B cell (primary cell): ENCODE measurements at places on chromosomes 2 and 18.

DNA sequence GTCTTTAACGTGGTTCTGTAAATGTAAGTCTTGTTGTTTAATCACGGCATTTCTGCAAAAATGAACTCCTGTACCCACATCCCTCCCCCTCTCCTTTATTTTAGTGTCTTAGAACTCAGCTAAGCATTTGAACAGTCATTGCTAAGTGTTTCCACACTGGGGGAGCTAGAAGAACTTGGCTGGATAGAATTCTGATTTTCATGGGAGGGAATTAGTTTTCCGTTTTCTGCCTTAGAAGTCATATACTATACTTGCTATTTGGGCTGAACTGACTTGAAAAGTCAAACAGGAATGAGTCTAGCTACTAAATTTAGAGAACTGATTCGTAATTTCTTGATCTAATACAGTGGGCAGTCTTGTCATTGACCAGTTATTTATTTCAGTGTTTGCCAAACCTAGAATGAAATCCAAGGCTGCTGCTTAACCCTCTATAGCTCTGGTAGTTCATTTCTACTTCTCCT, 61.1 kb downstream of the FMNL2 start:
- no peak for DNase-seq

GRCh38 chr18:62209046-62209445, 22.0 kb downstream of the RELCH start:
- DNase-seq: no peak

DNA sequence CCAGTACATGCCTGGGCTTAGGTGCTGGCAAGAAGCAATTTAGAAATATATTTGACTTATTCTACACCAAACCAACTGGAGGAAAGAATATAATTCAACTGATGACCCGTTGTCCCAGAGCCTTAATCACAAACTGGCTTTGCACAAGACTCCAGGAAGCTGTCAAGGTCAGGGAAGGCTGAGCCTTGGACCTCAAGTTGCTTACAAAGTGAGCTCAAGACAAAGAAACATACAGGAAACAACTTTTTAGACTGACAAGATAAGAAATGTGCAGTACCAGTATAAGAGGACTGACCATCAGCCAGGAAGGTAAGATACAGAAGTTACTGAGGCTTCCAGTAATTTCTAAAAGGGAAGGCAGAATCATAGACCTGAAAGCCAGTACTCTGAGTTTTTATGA, 35.0 kb upstream of the GPR55 start:
- DNase-seq: no peak

DNA sequence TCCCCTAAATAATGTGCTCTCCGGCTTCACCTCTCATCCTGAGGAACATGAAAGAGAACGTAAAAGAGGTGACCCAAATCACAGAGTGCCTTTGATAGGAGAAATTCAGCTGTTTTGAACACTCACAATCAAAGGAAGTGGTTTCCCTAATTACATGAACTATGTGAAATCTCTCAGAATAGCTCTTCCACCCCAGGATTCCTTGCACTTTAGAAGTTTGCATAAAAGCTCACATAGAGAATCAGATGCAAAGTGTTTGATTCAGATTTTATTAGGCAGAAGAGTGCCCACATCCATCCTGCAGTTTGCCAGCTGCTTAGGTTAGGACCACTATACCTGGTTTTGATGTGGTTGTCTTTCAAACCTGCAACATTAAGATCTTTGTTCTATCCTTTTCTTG, 61.0 kb downstream of the MAP3K20 start:
- no peak for DNase-seq

DNA sequence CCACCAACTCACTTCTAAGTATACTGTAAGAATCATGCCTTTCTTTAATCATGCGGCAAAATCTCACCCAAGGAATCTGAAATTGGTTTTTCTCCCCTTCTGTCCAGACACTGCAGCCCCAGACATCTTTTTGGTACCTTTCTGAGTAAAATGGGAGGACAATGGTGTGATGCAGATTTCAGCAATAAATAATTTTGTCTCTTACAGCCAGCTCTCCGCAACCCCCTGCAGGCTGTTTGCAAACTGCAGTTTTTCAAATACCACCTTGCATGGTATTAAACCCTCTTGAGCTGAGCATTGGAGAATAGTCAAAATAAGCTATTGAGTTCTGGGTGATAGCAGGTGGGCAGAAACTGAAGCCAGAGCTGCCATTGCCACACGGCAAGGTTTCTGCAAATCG, 32.2 kb downstream of the GPR39 start:
- no peak for DNase-seq

GRCh38 chr2:70009762-70010575, 48.5 kb upstream of the ASPRV1 start:
- DNase-seq: peak; percentile 27

DNA sequence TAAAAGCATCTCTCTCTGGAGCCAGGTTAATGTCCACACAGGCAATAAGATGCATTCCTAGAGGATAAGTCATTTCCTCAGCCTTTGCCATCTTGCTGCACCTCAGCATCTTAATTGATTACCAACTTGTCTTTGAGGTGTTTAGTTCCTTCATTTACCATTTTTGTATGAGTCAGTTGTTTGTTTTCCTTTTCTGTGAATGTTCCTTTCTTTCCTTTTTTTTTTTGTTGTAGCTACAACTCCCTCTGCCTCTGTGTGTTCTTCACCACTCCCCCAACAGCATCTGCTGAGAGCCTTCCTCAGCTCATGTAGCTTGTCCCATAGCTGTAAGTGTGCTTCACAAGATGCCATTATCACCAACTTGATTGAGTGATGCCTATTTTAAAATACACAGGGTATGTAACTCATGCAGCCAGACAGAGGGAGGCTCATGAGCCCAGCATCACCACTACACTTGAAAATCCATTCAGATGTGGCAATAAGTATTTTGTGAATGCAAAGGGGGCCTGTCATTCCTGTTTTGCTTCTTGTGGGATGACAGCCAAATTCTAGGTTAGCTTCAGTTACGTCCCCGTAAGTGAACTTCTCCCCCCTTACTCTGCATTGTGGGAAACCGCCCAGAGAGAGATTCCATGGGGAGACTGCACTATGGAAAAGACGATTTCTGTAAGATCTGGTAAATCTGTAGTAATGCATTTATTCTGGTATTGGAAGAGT, 315.9 kb upstream of the ZEB2 start:
- no peak for DNase-seq

- DNase-seq: no peak
These were observed 286.8 kb upstream of the HNMT start for GRCh38 chr2:137677466-137677865.

GRCh38 chr18:69494841-69495240, 94.2 kb downstream of the DOK6 start:
- no peak for DNase-seq

GRCh38 chr2:98441706-98442450, 2.8 kb upstream of the INPP4A start:
- no peak for DNase-seq

- DNase-seq: no peak
These were observed 16.6 kb downstream of the ARPC2 start for GRCh38 chr2:218233543-218233942.

- DNase-seq: no peak
These were observed 182.8 kb downstream of the SH3RF3 start for GRCh38 chr2:109311771-109312170.

GRCh38 chr2:238286551-238286950, 1.9 kb downstream of the PER2 start:
- no peak for DNase-seq

- DNase-seq: no peak
These were observed 211.4 kb upstream of the SLC39A10 start for GRCh38 chr2:195445639-195446038.
